ENCODE measurements at places on chromosomes 12 and 14. TPM values are rescaled to one million over a fixed set of nuclear protein-coding genes. Genes with fewer than 3 reads are reported as not detected.

DNA sequence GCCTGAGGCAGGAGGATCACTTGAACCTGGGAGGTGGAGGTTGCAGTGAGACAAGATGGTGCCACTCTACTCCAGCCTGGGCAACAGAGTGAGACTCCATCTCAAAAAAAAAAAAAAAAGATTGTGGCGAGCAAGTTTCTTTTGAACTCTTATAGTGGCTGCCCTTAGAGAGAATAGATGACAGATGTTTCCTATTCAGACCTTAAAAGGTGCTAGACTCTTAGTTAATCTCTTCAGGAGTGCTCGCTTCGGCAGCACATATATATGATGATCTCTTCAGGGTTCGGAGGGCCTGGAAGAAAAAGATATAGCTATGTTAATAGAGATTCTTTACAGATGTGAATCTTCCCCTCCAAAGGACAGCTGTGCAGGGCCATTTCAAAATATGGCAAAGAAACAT is 73.1 kb upstream of the AMN1 start:
- no peak overlapping the region for H3K27ac ChIP-seq
- no peaks in the 10 kb centered on the region for H3K27me3 ChIP-seq
- H3K4me3 ChIP-seq = no peak overlapping the region
- no peak for DNase-seq
- no peaks in the 10 kb centered on the region for H3K36me3 ChIP-seq
- H3K4me1 ChIP-seq = peaks cover 28% of the 10 kb centered on the region

DNA sequence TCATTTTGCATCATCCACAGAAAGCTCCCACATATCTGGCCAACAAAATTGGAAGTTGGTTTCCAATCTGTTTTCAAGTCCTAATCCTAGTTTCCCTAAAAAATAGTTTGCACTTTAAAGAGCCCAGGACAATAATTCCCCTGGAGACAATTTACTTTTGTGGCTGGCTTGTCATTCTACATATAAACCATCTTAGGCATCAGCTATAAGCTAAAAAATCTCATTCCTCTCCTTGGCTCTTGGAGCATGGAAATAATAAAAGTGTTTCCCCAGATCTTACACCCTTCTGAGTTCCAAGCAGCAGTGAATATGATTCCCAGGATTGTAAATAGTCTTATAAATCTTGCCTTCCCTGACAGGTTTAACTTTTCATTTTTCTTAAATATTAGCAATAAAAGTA is 89.1 kb upstream of the NUDT4 start:
- no peak for DNase-seq
- H3K27ac ChIP-seq = no peak overlapping the region
- no peaks in the 10 kb centered on the region for H3K27me3 ChIP-seq
- H3K36me3 ChIP-seq = no peaks in the 10 kb centered on the region

DNA sequence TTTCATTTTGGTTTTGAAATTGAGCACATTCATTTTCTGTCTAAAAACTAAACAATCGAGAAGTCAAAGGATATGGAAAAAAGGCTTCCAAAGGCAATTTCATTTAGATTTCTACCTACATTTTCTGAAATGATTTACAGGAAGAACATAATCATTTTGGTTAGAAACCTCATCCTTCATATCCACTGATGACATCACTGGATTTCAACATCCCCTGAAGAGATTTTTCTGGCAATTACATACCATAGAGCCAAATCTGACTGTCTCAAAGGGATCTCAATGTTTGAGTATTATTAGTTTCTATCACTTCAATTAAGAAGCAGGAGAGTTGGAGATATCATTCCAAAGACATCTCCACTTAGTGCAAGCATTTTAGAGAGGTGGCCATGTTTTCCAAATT is 137.8 kb downstream of the TTC7B start:
- peaks cover 32% of the 10 kb centered on the region for H3K4me1 ChIP-seq
- no peaks in the 10 kb centered on the region for H3K27me3 ChIP-seq
- H3K27ac ChIP-seq = peak overlapping the region; percentile 89
- DNase-seq = no peak

GRCh38 chr12:77540097-77540496 is 290.6 kb upstream of the NAV3 start:
- no peaks in the 10 kb centered on the region for H3K4me1 ChIP-seq

DNA sequence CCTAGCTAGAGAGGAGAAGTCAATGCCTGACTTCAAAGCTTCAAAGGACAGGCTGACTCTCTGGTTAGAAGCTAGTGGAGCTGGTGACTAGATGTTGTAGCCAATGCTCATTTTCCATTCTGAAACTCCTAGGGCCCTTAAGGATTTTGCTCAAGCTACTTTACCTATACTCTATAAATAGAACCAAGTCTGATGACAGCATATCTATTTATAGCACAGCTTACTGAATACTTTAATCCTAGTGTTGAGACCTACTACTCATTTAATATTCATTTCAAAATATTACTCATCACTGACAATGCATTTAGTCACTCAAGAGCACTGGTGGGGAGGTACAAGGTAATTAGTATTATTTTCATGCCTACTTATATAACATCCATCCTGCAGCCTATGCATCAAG is 137.2 kb upstream of the PELI2 start:
- peaks cover 3% of the 10 kb centered on the region for H3K27me3 ChIP-seq
- H3K4me3 ChIP-seq = no peak overlapping the region
- no peaks in the 10 kb centered on the region for H3K4me1 ChIP-seq
- DNase-seq = no peak
- no peak overlapping the region for H3K27ac ChIP-seq

- peak overlapping the region; percentile 99 for H3K4me3 ChIP-seq
- no peak for DNase-seq
- peaks cover 26% of the 10 kb centered on the region for H3K36me3 ChIP-seq
- H3K27me3 ChIP-seq = peaks cover 1% of the 10 kb centered on the region
- H3K4me1 ChIP-seq = peaks cover 12% of the 10 kb centered on the region
Observed at GRCh38 chr12:50401500-50402081, 906 bp downstream of the LARP4 start.

DNA sequence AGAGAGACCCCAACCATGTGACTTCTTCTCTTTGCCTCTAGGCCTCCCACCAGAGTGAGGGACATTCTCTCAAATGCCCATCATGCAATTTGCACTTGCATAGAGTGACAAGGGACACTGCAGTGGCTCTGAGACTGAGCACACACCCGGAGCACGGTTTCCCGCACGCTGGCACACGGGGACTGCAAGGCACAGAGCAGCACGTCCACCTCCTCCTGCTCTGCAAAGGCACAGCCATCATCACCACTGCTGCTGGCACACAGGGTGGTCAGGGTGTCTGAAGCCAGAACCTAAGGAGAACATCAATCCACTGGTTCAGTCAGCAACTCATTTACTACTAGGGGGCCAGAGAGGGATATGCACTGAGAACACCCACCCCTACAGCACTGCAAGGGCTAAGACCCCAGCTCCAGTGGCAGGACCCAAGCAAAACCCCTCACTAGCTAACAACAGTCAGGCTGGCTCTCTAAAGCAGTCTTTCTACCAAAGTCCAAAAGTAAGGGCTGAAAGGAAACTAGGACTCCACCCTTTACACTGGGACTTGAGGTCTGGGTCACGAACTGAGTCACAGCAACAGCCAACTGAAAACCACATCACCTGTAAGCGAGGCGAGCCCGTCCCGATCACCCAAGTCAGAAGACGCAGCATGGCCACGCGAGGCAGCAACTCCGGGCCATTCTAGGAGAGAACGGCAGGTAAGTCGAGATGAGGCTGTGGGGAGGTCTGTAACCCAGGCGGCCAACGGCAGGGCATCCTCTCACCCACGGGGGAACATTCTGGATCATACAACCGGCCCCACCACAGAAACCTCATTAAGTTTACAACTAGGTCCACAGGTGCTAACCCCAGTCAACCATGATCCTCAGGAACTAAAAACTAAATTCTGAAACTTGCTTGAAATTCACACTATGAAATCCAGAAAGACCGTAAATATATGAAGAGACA is 37.9 kb downstream of the GCN1 start:
- H3K36me3 ChIP-seq = peaks cover 68% of the 10 kb centered on the region
- DNase-seq = no peak
- H3K4me1 ChIP-seq = no peaks in the 10 kb centered on the region

GRCh38 chr14:92695562-92695961 is 52.9 kb downstream of the LGMN start:
- no peaks in the 10 kb centered on the region for H3K36me3 ChIP-seq
- no peak for DNase-seq
- H3K27me3 ChIP-seq = peaks cover 24% of the 10 kb centered on the region
- peaks cover 7% of the 10 kb centered on the region for H3K4me1 ChIP-seq
- H3K27ac ChIP-seq = no peak overlapping the region

GRCh38 chr14:93582516-93582915 is 151.8 kb downstream of the UNC79 start:
- H3K4me1 ChIP-seq = no peaks in the 10 kb centered on the region
- no peak overlapping the region for H3K4me3 ChIP-seq
- no peak for DNase-seq
- no peaks in the 10 kb centered on the region for H3K27me3 ChIP-seq

GRCh38 chr12:30753233-30753632 is 1.5 kb downstream of the CAPRIN2 start:
- H3K4me3 ChIP-seq = peak overlapping the region; percentile 91
- DNase-seq = peak; percentile 65
- peaks cover 22% of the 10 kb centered on the region for H3K4me1 ChIP-seq
- H3K27ac ChIP-seq = no peak overlapping the region
- H3K27me3 ChIP-seq = peaks cover 6% of the 10 kb centered on the region

DNA sequence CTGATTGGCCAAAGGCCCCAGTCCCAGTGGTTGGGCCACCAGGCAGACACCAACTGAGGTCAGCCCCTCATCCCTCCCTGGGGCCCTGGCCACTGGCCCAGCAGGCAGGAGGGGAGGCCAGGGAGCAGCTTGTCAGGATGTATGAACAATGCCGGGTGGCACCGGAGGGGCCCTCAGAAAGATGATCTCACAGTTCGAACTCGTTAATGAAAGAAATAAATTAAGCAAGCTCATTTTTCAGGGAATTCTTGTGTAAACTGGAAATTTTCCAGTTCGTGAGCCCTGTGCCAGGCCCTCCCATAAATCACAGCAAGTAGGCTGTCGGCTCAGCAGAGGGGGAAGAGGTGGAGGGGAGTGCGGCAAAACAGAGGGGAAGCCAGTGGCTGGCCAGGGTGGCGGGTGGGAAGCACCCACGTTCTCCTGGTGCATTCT is 177.0 kb upstream of the VASH1 start:
- DNase-seq = no peak
- H3K4me3 ChIP-seq = no peak overlapping the region
- H3K27ac ChIP-seq = no peak overlapping the region
- H3K27me3 ChIP-seq = peaks cover 2% of the 10 kb centered on the region

GRCh38 chr12:52454411-52455201 is 2.7 kb upstream of the KRT6B start:
- no peak overlapping the region for H3K4me3 ChIP-seq
- no peak overlapping the region for H3K27ac ChIP-seq
- H3K36me3 ChIP-seq = no peaks in the 10 kb centered on the region
- H3K27me3 ChIP-seq = peaks cover 22% of the 10 kb centered on the region

DNA sequence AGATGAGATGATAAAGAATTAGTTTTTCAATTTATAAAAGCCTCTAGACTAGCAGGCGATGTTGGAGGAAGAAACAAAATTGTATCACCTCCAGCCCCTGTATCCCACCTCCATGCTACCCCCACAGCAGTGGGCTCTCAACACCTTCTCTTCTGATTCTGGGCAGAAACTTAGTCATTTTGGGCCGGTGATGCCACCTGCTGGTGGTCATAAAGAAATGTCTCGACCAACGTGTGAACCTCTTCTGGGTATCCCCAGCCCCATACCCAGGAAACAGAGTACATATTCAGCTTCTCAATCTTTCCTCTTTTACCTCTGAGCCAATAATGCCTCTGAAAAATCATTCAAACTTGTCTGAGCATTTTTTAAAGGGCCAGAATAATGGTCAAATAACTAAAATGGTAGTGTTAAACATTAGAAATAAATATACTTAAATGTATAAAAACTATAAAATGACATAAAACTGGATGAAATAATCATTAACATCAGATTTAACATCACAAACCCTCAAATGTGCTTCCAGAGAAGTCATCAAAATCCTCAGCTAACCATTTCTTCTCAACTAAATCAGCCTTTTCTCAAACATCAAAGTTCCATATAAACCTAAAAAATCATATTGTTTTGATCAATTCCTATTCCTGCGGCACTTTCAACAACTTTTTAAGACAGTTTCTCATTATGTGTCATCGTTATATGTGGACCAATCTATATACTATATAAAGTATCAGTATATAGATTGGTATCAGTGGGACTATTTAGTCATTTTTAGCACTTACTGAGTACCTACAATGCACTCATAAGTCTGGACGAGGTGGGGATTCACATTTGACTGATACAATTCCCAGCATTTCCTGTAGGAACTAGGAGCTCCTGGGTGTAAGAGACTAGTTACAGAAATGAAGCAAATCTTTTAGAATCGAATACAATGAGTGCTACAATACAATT is 69.4 kb downstream of the ATXN2 start:
- H3K36me3 ChIP-seq = peaks cover 20% of the 10 kb centered on the region
- H3K4me3 ChIP-seq = no peak overlapping the region
- H3K27ac ChIP-seq = no peak overlapping the region
- peak; percentile 87 for DNase-seq

GRCh38 chr12:97260786-97261185 is 201.8 kb upstream of the RMST start:
- H3K27me3 ChIP-seq = no peaks in the 10 kb centered on the region
- no peak overlapping the region for H3K4me3 ChIP-seq
- DNase-seq = no peak
- no peaks in the 10 kb centered on the region for H3K4me1 ChIP-seq
- H3K27ac ChIP-seq = no peak overlapping the region
- H3K36me3 ChIP-seq = no peaks in the 10 kb centered on the region

GRCh38 chr12:125797421-125798175 is 732.4 kb downstream of the AACS start:
- H3K27me3 ChIP-seq = no peaks in the 10 kb centered on the region
- no peaks in the 10 kb centered on the region for H3K4me1 ChIP-seq
- no peak overlapping the region for H3K4me3 ChIP-seq
- H3K36me3 ChIP-seq = no peaks in the 10 kb centered on the region
- H3K27ac ChIP-seq = no peak overlapping the region

- H3K27ac ChIP-seq = no peak overlapping the region
- no peaks in the 10 kb centered on the region for H3K36me3 ChIP-seq
- peaks cover 11% of the 10 kb centered on the region for H3K27me3 ChIP-seq
- no peaks in the 10 kb centered on the region for H3K4me1 ChIP-seq
- no peak for DNase-seq
Observed at GRCh38 chr14:99806836-99807235, 13.6 kb downstream of the EML1 start.

LHX5 gene
- total RNA-seq = not detected

ASB2 gene
- 21.1 TPM for total RNA-seq

GRCh38 chr12:94707892-94708291 is 57.5 kb upstream of the TMCC3 start:
- no peak for DNase-seq
- no peaks in the 10 kb centered on the region for H3K36me3 ChIP-seq

DNA sequence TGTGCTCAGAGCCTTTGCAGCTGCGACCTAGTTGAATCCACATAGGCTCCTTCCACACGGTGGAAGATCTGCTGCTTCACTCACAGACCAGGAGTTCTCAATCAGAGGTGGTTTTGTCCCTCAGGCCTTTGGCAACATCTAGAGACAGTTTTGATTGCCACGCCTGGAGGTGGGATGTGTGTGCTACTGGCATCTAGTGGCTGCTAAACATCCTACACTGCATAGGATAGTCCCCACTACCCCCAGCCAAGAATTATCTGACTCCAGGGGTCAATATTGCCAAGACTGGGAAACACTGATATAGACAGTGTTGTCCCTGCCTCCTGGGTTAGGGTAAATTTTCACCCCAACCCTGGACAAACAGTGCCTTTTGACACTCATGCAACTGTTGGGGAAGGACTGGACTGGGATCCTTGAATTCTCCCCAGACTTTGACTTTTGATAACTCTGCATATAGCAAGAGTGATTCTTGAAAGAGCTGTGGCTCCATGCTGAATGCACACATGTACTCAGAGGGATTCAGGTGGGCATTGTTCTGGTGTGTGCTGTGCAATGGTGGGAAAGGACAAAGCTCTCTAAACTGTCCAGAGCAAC is 39.8 kb downstream of the BAZ2A start:
- DNase-seq = peak; percentile 65
- peaks cover 5% of the 10 kb centered on the region for H3K36me3 ChIP-seq
- H3K27me3 ChIP-seq = no peaks in the 10 kb centered on the region
- peaks cover 1% of the 10 kb centered on the region for H3K4me1 ChIP-seq

ORMDL2 gene
- 55.8 TPM for total RNA-seq

OR6C2 gene
- not detected for total RNA-seq
